ENCODE measurements at places on chromosomes 16 and 17.
A peak's percentile ranks its signal among the peaks of the same experiment; 100 is the strongest.

- no peak for DNase-seq
Measured at GRCh38 chr17:28372203-28372944, 880 bp downstream of the SARM1 start.

GRCh38 chr17:57607553-57608120, 137.5 kb downstream of the CCDC182 start:
- DNase-seq: no peak

DNA sequence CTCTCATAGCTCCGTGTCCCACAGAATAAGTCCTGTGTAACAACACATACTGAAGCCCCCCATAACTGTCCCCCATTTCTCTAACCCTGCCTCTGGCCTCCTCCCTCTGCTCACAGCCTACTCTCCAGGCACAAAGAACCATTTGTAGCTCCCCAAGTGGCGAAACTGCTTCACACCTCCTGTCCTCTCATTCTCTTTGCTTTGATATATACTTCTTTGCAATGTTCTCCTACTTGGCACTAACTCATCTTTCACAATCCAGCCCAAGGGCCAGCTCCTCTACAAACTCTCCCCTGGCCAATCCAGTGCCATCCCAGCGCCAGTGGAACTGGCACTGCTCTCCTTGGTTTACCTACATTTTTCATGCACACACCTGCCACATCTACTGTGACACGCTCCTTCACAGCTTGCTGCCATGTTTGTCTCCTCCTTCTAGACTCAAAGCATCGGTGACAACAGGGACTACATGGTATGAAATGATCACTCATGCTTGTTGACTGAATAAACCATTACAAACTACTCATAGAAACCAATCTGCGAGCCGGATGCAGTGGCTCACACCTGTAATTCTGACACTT, 12.8 kb downstream of the CYTH1 start:
- DNase-seq: no peak

DNA sequence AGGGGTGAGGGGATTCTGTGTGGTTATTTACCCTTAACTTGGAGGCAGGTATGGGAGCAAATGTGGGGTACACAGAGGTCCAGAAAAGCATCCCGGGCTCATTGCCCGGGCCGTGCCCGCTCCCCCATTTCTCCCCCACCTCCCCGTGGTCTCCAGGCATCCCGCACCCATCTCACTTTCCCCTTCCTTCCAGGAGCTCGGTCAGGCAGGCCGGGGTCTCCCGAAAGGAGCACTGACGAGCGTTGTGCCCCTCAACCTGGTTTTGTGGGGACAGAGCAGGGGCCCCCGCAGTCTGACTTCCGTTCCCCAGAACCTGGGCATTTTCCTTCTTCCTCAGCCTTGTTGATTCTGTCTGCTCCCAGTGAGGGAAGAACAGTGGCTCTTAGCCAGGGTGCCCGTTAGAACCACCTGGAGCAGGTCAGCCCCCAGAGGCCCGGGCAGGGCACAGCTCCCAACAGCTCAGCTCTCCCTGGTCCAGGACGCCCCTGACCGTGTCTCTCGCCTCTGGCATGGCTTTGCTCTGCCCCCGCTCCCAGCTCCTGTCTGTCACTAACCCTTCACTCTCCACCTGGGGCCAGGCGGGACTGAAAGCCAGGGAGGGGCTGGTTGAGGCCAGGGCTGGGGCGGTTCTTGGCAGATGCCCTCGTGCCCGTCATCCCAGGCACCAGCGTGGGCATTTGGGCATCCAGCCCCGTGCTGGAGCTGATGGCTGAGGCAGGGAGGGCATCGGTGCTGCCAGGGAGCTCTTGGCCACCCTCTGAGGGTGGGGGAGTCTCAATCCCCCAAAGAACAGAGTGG, 12.5 kb upstream of the NUDT16L1 start:
- no peak for DNase-seq

DNA sequence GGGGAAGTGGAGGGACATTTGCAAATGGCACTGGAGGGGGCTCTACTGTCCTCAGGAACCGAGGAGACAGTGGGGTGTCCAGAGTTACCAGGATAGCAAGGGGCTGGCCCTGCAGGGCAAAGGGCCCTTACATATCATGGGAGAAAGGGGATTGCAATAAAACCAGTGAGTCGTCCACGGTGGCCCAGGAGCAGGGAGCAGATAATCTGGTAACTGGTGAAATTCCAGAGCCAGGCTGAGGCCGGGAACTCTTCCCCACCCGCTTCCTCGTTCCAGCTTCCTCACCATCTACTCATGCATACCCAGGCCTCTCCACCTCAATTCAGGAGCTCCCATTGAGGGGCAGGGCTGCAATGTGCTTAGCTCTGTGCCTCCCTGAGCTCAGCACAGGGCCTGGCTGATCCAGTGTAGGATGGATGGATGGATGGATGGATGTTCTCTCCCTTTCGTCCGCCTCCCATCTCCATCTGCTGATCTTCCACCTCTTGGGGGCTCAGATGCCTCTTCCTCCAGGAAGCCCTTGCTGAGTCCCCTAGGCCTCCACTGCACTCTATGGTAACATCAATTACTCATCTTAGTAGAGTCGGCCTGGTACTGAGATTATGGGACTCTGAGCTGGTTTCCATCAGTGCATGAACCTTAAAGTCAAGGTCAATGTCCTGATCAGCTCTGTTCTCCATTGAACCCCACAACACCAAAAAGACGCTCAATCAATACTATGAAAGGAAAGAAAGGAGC, 41.2 kb upstream of the NDRG4 start:
- no peak for DNase-seq

DNA sequence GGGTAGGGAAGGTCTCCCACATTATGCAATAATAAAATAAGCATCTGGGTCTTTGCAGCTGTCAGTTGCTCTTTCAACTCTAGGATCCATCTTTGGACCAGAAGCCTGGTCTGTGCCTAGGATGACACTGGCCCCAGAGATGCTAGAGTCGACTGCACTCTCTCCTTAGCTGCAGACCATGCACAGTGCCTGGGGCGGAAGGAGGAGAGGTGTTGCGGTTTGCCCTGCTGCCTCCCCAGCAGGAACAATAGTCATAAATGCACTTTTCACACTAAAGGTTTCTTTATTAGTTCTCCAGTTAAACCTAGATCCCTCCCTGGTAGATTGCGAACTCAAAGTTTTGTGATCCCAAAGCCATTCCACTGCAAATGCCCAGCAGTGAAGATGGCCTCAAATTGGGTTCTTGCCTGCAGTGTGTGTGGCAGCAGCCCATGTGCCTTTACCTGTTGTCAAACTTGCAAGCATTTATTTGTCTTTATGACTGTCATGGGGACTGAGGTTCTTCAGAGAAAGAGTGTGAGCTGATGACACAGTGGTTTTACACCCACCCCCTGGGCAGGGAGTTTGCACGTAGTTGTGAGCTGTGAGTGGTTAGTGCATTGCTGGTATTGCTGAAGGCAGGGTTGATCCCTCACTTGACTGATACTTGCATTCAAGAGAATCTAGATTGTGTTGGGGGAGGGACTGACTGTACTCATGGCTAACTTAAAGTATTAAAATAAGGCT, 10.3 kb downstream of the ATXN1L start:
- no peak for DNase-seq

DNA sequence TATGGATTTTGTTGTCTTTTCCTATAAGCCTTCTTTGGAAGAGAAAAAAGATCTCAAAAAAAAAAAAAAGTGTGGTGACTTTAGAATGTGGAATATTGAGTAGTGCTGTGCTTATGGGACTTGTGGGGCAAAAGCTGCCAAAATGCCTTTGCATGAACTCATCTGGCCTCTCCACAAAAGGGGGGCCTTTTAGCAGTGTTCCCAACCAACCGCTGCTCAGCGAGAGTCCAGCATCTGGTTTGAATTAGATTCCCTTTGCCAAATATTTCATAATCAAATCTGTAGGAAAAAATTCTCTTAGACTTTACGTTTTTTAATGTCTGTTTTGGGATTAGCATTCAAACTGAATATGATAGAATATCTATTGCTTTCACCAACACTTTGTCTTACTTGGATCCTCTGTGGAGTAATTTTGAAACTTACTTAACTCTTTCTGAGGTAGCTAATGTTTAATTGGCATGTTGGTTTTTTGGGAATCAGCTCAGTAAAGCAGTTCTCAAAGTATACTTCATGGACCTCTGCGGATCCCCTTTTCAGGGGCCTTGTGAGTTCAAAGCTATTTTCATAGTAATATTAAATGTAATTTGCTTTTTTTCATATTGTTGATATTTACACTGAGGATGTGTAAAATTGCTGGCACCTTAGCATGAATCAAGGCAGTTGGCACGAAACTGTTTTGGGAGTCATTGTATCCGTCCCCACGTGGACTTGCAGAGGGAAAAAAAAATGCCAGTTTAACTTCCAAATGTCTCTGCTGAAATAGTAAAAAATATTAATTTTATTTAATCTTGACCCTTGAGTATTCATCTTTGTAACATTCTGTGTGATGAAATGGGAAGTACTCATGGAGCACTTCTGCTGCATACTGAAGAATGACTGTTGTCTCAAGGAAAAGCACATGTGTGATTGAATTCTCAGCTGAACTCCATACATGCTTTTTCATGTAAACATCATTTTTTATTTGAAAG, 34.7 kb upstream of the VPS4A start:
- peak; percentile 84 for DNase-seq

- DNase-seq: no peak
Measured at GRCh38 chr16:22878955-22879354, 65.0 kb downstream of the HS3ST2 start.

GRCh38 chr16:47858333-47858982, 297.3 kb downstream of the ABCC12 start:
- no peak for DNase-seq

DNA sequence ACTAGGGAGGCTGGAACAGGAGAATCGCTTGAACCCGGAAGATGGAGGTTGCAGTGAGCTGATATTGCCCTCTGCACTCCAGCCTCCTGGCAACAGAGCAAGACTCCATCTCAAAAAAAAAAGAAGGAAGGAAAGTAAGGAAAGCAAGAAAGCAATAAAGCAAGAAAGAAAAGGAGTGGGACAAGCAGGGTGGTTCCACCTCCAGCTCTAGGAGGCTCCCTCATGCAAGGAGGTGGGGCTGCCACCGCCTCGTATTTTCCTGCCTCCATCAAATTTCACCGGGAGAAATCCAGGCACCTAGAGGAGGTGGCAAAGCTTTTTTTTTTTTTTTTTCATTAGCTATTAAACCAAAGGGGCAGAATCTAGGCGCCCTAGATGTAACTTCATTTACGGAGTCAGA, 1.0 kb downstream of the CYB561 start:
- no peak for DNase-seq

DNA sequence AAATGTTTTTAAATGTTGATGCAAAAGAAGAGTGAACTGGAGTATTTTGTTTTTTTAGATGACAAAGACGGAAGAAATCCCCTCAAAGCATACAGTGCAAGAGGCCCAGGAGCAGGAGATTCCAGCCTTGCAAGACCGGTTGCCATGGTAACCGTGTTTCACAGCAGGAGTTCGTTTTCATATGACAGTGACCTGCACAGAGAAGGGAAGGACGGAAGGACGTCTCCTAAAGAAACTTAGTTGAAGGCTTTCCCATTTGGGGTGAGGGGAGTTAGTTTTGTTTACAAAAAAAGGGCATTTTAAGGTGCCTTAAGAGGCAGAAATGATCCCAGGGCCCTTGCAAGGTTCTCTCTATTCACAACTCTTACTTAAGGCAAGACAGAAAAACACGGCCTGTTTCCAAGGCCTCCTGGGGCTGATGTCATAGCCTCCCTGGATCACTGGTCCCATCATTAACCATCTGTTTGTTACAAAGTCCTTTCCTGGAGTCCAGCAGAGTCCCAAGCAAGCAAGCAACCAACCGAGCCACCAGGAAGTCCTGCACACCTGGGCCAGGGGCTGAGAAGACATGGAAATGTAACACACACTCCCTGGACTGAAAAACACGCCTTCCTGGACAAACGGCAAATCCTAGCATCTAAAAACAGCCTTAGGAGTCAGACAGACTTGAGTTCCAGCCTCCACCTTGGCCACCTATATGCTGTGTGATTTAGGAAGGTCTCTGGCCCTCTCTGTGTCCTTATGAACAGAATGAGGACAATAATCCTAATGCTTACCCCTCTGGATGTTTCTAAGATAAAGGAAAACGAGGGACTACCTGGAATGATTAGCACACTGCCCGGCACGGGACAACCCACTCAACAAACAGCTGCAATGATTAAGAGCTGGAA, 30.3 kb upstream of the RPH3AL start:
- DNase-seq: no peak

GRCh38 chr17:39225959-39226683, 376 bp upstream of the STAC2 start:
- DNase-seq: no peak

DNA sequence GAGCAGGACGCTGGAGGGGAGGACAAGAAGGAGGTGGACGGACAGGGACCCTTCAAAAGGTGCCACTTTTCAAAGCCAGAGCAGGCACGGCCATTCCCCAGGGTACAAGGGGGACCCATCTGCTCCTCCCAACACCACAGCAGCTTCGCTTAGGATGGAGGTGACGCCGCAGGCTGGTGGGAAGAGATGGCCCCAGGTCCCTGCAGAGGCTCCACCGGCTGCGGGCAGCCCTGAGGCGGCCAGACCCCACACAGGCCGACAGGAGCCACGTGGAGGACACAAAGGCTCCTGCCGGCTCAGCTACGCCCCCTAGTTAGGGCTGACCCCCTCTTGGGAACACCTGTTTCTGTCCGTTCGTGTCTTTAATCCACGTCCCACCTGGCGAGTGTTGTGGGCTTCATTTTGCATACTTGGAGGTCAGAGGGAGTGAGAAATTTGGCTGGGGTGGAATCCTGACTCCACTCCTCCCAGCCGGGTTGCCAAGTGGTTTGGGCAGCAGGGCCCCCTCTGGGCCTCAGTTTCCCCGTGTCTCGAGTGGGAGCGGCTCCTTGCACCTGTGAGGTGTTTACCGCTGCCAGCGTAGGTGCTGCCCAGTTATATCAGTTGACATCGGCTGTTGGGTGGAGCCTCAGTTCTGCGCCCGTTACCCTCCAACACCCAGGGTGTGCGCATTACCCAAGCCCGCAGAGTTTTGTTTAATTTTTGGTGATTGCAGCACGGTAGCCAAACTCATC, 5.8 kb upstream of the FN3KRP start:
- no peak for DNase-seq

DNA sequence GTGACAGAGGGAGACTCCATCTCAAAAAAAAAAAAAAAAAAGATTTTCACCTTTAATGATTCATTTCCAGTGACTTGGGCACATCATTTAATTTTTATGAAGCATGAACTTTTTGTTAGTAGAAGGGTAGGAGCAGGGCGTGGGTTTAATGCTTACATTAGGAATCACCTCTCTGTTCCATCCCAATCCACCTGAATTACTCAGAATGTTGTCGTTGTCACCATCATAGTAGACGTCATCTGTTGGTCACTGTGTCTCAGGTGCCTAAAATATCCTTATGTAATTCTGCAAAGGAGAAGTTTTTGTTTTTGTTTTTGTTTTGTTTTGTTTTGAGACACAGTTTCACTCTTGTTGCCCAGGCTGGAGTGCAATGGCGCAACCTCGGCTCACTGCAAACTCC, 38.3 kb upstream of the TEKT3 start:
- no peak for DNase-seq

GRCh38 chr17:39104657-39105056, 46.8 kb downstream of the PLXDC1 start:
- no peak for DNase-seq
